Karpas-422 (cell line): ENCODE measurements at places on chromosomes 11 and 22.

DNA sequence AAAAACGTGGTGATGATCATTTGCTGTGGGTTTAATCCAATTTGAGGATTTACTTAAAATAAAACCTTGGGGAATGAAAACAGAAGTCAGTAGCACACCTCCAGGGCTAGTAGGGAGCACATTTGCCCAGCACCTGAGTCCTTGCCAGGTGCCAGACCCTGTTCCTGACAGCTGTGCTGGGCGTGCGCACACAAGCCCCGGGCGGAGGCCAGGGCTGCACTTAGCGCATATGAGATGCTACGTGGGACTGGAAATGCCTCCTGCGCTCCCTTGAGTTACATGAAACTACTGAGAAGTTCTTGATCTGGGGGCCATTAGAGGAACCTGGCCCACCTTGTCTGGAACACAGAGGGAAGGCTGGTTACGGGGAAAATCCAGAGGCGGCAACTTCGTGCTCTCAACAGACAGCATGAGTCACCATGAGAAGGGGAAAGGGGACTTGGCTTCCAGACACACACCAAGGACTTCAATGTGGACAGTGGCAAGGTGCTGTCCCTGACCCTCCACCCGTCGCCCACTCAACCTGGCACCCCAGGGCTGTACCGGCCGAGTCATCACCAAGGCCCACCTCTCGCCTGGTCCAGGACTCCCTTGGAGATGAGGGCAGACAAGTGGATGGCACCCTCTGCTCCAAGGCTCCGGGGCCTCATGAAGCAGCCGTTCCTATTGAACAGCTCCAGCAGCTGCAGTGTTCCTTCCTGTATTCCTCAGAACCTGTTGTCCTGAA, 1468.6 kb downstream of the BRD1 start:
- no peak for DNase-seq

DNA sequence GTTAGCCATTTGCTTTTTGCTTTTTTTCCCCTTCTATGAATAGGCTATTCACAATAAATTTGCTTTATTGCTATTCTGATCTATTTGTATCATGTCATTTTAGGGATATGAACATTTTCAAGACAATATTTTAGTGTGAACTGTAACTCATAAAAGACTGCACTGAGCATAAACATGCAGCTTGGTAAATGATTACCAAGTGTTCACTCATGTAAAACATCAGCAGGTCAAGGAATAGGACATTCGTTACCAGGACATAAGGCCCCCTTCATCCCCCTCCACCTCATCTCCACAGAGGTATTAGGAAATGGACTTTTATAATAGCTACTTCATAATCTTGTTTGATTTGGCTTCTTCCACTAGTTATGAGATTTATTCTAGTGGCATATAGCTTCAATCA, 12.4 kb downstream of the NLRP14 start:
- no peak for DNase-seq

DNA sequence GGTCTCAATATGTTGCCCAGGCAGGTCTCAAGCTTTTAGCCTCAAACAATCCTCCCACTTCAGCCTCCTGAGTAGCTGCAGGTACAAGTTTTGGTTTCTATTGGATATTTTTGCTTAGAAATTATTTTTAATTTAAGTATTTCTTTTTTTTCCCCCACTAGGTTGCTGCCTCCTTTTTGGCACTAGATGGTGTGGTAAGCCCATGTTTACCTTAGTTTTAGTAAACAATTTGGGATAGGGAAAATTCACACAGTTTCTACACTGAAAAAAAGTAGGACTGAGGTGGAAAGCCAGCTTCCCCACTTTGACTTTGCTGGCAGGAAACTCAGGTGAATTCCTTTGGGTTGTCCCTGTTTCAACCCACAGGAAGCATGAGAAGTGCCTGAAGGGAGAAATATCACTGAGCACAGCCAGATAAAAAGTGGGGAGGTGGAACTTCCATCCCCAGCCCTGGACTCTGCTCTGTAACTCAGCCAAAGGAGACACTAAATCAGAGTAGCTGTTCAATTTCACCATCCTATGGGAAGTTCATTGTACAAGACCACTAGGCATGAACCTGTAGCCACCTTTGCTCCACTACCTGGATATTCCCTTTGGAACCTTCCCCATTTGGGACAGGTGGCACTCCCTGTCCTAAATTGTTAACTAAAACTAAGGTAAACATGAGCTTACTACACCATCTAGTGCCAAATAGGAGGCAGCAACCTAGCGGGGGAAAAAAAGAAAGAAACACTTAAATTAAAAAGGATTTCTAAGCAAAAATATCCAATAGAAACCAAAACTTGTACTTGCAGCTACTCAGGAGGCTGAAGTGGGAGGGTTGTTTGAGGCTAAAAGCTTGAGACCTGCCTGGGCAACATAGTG, 154.4 kb upstream of the FAT3 start:
- no peak for DNase-seq

- DNase-seq, result no peak
These were observed 107.1 kb downstream of the GAB2 start for GRCh38 chr11:78310500-78310909.

DNA sequence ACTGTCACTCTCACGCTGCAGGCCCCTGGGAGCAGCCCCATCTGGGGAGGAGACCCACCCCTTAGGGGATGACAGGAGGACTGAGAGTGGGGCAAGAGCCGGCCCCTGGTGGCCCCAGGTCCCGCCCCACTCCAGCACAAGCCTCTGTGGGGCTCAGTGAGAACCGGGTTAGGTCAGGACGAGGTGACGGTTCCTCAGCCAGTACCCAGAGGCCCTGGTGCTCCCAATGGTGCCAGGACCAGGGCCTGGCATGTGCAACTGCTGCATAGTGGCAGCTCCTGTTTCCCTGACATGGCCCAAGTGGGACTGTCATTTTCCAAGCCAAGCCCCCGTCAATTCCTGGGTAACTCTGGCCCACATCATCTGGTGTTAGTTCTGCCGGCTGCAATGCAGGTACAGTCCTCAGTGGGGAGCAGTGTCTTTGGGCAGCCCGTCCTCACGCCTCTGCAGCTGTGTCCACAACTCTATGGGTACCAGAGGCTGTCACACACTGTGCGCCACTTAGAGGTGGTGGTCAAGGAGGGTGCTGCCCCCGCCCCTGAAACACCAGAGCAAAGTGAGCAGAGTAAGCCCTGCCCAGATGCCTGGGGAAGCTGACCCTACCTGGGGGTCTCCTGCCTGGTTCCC, 15.9 kb downstream of the CHID1 start:
- DNase-seq, result no peak
